Esophagus squamous epithelium (tissue), 5 donors: ENCODE measurements at places on chromosomes 12 and 14.
A peak's percentile ranks its signal among the peaks of the same experiment; 100 is the strongest.

- no peaks in the 10 kb centered on the region for H3K27me3 ChIP-seq
- no peak overlapping the region for H3K4me3 ChIP-seq
- DNase-seq = no peak
- no peak overlapping the region for H3K27ac ChIP-seq
- H3K4me1 ChIP-seq = no peaks in the 10 kb centered on the region
These were observed 149.8 kb downstream of the PELI2 start for GRCh38 chr14:56268039-56268438.

- no peaks in the 10 kb centered on the region for H3K36me3 ChIP-seq
- no peak overlapping the region for H3K4me3 ChIP-seq
- H3K27me3 ChIP-seq = no peaks in the 10 kb centered on the region
- DNase-seq = no peak
- no peaks in the 10 kb centered on the region for H3K4me1 ChIP-seq
These were observed 124.0 kb downstream of the BTG1 start for GRCh38 chr12:92021666-92022035.

DNA sequence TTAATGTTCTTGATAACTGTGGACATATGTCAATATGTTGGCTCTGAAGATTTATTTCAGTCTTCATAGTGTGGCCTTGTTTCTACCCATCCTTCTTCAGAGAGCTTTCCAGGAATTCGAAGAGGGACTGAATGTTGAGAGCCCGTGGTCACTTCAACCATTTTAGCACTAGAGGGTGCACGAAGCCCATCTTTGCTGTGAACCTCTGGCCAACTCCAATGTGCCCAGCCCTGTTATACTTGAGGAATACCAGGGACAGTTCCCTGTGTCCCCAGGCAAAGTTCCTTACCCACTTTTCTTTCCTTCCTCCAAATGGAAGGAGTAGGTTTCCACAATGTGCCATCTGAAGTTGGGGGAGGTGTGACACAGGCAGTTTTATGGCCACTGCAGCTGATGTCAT, 603.5 kb downstream of the RPL10L start:
- no peaks in the 10 kb centered on the region for H3K27me3 ChIP-seq
- H3K4me1 ChIP-seq = no peaks in the 10 kb centered on the region
- no peak overlapping the region for H3K27ac ChIP-seq
- no peaks in the 10 kb centered on the region for H3K36me3 ChIP-seq
- H3K4me3 ChIP-seq = no peak overlapping the region

DNA sequence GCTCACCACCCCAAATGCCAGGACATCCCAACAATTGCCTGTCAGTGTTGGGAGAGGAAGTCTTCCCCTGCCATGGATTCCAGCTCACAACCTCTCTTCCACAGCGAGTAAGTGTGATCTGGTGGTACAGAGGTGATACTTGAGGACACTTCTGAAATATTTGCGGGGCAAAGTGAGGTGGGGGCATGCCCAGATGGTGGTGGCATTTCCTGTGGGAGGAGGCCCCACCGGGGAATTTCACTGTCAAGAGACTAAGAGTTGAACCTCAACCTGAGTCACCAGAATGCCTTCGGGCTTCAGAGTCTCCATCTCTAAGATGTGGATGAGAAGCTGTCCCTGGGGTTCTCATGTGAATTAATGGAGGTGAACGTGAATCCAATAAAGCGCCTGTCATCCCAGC, 122.3 kb upstream of the RFLNA start:
- no peaks in the 10 kb centered on the region for H3K4me1 ChIP-seq
- H3K36me3 ChIP-seq = no peaks in the 10 kb centered on the region
- no peaks in the 10 kb centered on the region for H3K27me3 ChIP-seq
- no peak for DNase-seq
- H3K27ac ChIP-seq = no peak overlapping the region

DNA sequence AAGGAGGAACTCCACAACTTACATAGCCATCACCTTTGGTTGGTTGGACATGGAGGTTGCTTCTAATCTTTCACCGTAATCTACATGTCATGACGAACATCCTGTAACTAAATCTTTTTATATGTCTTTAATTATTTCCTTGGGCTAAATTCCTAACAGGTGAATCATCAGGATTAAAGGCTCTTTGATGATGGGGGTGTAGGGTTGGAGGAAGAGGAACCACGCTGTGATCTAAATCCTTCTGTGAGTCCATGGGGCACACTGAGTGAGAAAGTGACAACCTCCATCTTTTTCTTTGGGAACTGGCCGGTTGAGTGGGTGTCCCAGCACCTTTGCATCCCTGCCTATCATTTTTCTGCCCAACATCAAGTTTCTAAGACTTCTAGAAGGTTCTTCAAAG, 31.1 kb upstream of the MAP1LC3B2 start:
- no peaks in the 10 kb centered on the region for H3K36me3 ChIP-seq
- H3K4me1 ChIP-seq = peaks cover 46% of the 10 kb centered on the region
- no peaks in the 10 kb centered on the region for H3K27me3 ChIP-seq
- DNase-seq = no peak

DNA sequence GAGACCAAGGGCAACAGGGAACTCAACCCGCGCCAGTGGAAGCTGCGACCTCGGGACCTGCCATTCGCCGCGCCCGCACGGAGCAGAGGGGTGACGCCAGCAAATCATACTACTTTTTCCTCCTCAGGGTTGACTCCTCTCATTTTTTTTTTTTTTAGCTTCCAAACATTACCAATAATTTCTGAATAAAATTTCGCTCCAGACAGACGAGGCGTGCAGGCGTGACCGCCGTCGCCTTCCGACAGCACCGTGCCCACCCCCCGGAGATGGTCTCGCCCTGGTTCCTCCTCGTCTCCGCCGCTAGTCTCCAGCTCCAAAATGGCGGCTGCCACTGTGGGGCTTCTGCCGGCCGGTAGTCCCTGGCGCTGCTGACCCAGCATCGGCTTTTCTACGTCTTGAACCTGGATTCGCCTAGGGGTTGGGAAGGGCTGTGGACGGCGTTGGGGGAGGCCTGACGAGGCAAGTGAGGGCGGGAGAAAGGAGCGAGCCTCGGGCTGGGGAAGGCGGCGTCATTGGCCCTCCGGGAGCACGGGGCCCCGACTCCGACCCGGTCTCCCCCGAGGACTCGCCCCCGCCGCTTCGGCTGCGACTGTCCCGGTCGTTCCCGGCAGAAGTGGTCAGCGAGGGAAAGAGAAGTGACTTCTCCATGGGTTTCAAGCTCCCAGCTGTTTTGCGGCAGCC, at the start of the genes CPSF2 and NDUFB1:
TSS of gene CPSF2 (plus strand) at position 300 of the 681 bp plus-strand sequence. CDS start 9,016 bp downstream, outside the sequence.
TSS of gene NDUFB1 (minus strand) at position 37 of the 681 bp plus-strand sequence. CDS start 4,069 bp downstream, outside the sequence.
- peaks cover 59% of the 10 kb centered on the region for H3K4me1 ChIP-seq
- peak within 1 kb of the TSS; percentile 98 for H3K27ac ChIP-seq
- H3K36me3 ChIP-seq = peaks cover 41% of the 10 kb centered on the region
- DNase-seq = peak; percentile 43
- peak within 1 kb of the TSS; percentile 99 for H3K4me3 ChIP-seq

GRCh38 chr12:98618952-98619351, 25.5 kb downstream of the SLC25A3 start:
- H3K4me1 ChIP-seq = no peaks in the 10 kb centered on the region
- H3K27ac ChIP-seq = no peak overlapping the region
- no peaks in the 10 kb centered on the region for H3K36me3 ChIP-seq
- no peak for DNase-seq

GRCh38 chr14:21543521-21543960, 17.4 kb upstream of the SALL2 start:
- H3K27ac ChIP-seq = no peak overlapping the region
- H3K4me3 ChIP-seq = no peak overlapping the region

DNA sequence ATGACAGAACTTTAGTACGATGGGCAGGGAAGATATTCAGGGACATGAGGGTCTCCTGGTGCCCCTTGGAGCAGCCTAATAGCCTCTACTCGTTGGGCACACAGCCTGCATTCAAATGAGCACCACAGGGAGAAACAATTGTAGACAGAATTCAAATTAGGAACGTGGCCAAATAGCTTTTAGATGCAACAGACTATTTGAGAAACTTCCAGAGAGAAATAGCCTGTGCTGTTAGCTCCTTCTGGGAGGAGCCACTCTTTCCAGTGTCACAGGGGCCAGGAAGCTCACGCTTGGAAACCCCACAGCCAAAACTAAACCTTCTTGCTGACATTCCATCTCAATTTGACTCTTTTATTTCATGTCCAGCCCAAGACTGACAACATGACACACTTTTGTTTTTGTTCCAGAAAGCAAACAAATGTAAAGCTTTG, 114.5 kb downstream of the RPAP3 start:
- DNase-seq = no peak
- H3K36me3 ChIP-seq = no peaks in the 10 kb centered on the region
- H3K4me1 ChIP-seq = no peaks in the 10 kb centered on the region
- no peaks in the 10 kb centered on the region for H3K27me3 ChIP-seq
- no peak overlapping the region for H3K4me3 ChIP-seq

DNA sequence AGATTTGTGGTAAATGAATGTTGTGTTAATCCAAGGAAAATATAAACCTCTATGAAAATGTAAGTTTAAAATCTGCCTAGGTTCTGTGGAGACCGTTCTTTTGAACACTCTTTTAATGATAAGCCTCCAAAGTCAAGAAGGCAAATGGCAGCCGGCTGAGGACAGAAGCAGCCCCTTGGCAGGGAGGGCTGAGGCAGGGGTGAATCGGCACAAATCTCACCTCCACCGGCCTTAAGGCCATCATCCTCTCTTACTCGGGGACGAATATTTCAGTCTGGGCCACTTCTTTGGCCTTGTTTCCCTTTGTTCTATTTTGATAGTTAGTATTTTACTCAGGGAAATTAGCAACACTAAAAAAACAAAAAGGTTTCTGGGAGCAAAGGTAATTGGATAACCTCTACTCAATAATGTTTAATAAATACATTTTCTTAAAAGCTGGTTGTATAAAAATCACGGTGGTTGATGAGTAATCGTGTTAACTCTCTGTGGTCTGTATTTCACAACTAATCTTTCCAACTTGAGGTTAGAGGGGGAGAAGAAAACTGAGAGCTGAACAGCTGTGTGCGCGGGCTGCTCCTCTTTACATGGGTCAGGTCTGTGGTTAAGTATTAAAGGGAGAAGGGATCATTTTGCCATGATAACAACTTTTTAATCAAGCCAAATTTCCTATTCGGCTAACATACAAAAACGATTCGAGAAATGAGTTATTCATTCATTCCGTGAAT, 18.6 kb downstream of the LGMN start:
- DNase-seq = no peak
- H3K27ac ChIP-seq = no peak overlapping the region
- no peaks in the 10 kb centered on the region for H3K36me3 ChIP-seq
- peaks cover 49% of the 10 kb centered on the region for H3K4me1 ChIP-seq
- no peaks in the 10 kb centered on the region for H3K27me3 ChIP-seq
- no peak overlapping the region for H3K4me3 ChIP-seq

DNA sequence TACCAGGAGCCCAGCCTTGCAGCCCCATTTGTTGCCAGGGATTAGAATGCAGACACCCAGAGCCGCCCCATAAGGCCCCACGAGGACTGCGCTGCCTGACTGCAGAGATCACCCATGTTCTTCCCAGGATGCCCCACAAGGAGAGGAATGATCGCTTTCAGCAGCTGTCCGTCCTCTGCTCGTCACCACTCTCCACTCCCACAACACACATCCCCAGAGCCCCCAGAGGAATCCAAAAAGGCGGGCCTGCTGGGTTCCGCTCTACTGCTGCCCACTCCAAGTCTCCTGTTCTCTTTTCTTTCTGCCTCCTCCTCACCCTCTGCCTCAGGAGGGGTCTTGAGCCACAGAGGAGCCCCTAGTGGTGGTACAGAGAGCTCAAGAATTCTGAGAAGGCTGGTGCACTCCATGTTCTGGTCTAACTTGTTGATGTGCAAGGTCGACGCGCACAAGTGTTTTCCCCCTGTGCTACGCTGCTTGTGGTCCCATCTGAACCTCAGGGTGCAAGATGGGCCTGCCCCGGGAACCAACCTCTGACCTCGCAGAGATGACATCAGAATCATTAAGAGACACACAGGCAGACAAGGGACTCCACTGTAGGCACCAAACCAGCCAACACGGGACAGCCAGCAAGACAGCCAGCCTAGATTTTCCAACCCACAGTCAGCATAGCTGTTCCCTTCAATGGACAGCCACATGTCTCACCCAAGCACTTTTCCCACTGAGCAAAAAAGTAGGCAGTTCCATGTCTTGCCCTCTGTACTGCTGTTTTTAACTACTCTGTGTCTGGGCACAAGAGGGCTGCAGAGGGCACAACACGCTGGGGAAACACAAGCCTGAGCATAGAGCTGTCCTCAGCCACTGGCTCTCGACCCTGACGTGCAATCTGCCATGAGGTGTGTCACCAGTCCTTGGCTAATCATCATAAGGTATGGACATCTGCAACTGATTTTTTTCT, 29.9 kb downstream of the PXN start:
- H3K4me3 ChIP-seq = no peak overlapping the region
- no peaks in the 10 kb centered on the region for H3K36me3 ChIP-seq
- H3K27ac ChIP-seq = peak overlapping the region; percentile 84
- H3K27me3 ChIP-seq = no peaks in the 10 kb centered on the region
- DNase-seq = no peak
- H3K4me1 ChIP-seq = peaks cover 100% of the 10 kb centered on the region

- H3K27me3 ChIP-seq = no peaks in the 10 kb centered on the region
- H3K4me3 ChIP-seq = no peak overlapping the region
- no peak overlapping the region for H3K27ac ChIP-seq
These were observed 110.6 kb upstream of the AMIGO2 start for GRCh38 chr12:47190271-47190750.

- no peaks in the 10 kb centered on the region for H3K36me3 ChIP-seq
- H3K27ac ChIP-seq = no peak overlapping the region
- no peak overlapping the region for H3K4me3 ChIP-seq
- peaks cover 4% of the 10 kb centered on the region for H3K4me1 ChIP-seq
These were observed 17.4 kb upstream of the DEGS2 start for GRCh38 chr14:100176811-100177327.

GRCh38 chr14:53956427-53957201, at the start of gene BMP4:
BMP4 (minus strand) TSS chr14:53956825; CDS start chr14:53952222, 4,603 bp downstream.
- H3K4me3 ChIP-seq = peak within 1 kb of the TSS; percentile 48
- no peak for DNase-seq
- H3K27me3 ChIP-seq = peaks cover 78% of the 10 kb centered on the region

- H3K4me3 ChIP-seq = peak within 1 kb of the TSS; percentile 64
- peak within 1 kb of the TSS; percentile 91 for H3K27ac ChIP-seq
- no peak for DNase-seq
- no peaks in the 10 kb centered on the region for H3K27me3 ChIP-seq
These were observed at the start of gene OAS3 for GRCh38 chr12:112937741-112938719. OAS3 (plus strand) TSS chr12:112938474; CDS start chr12:112938531, 57 bp downstream.
